ENCODE measurements at places on chromosomes 16 and 17.

- DNase-seq = no peak
Observed at GRCh38 chr16:79560318-79560717, 40.2 kb downstream of the MAF start.

- DNase-seq = no peak
Observed at GRCh38 chr16:49556606-49557446, 183.2 kb downstream of the C16orf78 start.

DNA sequence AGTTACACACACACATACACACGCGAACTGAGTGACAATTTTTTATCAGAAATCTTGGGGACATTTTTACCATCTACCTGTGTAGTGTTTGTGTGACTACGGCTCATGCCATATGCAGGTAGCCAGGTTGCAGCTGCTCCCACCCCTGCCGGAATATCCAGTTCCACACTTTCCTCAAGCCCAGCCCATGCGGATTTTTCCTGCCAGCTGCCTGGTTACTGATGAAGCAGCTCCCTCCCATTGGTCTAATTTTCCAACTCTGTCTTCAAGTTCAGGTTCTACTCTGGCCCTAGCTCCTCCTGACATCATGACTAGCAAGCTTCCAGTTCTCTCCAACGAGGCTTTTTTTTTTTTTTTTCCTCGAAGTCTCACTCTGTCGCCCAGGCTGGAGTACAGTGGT lies 4.8 kb downstream of the GSG1L2 start:
- no peak for DNase-seq

DNA sequence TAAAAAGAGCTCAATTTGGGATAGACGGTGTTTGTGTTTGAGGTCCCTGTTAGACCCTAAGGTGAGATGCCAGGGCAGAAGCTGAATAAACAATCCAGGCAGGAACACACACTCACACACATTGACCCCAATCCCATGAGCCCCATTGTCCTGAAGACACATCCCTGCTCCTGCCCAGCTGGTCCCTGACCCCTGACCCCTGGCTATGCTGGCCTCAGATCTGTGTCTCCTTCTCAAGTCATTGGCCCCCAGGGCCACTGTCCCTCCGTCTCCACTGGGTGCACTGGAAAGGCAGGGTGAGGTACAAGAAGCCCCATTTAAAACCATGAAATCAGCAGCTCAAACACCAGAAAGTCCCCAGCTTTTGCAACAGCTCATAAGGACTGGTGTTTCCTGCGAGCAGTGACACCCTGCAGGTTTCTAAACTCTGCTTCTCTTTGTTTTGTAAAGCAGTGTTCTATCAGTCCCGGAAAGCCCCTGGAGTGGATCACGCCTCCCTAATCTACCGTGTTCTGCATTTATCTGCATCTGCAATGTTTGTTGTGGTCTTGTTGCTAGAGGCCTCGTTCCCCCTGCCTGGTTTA lies 18.0 kb upstream of the ASGR2 start:
- no peak for DNase-seq

GRCh38 chr17:68290268-68290954 lies 516 bp downstream of the SLC16A6 start:
- DNase-seq = peak; percentile 38

Measured in Kasumi-1 (cell line).